G401 (cell line): ENCODE measurements at places on chromosomes 4 and X. TPM values are rescaled to one million over a fixed set of nuclear protein-coding genes. Genes with fewer than 3 reads are reported as not detected.

Gene RENBP
- total RNA-seq, result 7.1 and 8.4 TPM in 2 replicates

Gene NUP62CL
- total RNA-seq, result not detected in 2 replicates

Gene ARHGAP36
- total RNA-seq, result not detected in 2 replicates

Gene IRS4
- total RNA-seq, result not detected in 2 replicates
